ENCODE measurements at places on chromosomes 2 and 18.

DNA sequence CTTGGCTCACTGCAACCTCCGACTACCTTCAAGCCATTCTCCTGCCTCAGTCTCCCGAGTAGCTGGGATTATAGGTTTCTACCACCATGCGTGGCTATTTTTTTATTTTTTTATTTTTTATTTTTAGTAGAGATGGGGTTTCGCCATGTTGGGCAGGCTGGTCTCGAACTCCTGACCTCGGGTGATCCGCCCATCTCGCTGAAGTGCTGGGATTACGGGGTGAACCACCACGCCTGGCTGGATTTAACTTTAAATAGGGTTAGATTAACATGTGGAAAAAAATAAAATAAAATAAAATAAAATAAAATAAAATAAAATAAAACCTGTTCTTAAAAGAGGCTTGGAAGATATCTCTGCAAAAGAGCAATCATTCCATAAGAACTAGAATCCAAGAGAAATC lies 170.9 kb downstream of the XIRP2 start:
- DNase-seq = no peak

- DNase-seq = no peak
These were observed 23.3 kb upstream of the IL1RN start for GRCh38 chr2:113104054-113104611.

DNA sequence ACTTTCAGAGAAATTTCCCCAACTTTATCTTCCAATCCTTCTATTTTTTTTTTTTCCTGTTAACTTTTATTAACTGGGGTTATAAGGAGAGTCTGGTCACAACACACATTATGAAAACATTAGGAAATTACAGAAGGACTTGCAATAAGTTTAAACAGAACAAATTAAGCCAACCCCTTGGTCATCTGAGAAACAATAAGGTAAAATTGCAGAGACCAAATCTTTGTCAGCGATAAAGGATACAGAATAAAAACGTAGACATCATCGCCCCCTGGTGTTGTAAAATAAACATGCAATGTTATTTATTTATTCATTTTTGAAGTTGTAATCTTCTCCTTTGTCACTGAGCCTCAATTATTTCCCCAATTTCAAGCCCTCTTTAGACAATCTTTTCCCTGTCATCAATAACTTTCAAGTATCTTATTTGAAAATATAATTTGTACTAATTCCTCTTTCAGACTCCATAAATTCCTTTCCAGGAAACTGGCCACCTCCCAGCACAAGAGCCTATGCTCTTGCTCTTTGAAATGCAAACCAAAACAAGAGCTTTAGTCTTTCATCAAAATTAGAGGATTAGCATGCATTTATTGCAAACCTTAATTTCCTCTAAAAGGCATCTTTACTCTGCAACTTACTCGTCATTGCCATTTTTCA lies 19.5 kb downstream of the G6PC2 start:
- no peak for DNase-seq

DNA sequence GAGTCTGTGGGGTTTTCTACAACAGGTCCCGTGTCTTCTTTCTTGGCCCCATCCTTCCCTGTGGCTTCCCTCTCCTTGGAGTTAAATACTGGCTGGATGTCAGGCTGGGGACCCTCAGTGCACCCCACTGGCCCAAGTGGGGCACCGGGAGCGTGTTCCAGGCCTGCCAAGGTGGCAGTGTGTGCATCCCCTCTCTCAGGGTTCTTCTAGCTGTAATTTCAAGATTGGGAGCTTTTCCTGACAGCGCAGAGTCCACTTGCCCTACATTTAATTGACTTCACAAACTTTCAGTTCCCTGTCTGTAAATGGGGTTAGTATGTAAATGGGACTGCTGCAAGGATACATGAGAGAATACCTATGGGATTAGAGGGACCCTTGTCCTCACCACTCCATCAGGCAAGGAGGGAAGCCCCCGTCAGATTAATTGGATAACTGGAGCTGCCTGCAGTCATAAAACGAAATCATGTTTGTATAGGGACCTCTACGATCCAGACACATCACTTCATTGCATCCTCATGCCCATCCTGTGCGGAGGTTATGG lies 66.6 kb downstream of the IL1R2 start:
- DNase-seq = no peak

DNA sequence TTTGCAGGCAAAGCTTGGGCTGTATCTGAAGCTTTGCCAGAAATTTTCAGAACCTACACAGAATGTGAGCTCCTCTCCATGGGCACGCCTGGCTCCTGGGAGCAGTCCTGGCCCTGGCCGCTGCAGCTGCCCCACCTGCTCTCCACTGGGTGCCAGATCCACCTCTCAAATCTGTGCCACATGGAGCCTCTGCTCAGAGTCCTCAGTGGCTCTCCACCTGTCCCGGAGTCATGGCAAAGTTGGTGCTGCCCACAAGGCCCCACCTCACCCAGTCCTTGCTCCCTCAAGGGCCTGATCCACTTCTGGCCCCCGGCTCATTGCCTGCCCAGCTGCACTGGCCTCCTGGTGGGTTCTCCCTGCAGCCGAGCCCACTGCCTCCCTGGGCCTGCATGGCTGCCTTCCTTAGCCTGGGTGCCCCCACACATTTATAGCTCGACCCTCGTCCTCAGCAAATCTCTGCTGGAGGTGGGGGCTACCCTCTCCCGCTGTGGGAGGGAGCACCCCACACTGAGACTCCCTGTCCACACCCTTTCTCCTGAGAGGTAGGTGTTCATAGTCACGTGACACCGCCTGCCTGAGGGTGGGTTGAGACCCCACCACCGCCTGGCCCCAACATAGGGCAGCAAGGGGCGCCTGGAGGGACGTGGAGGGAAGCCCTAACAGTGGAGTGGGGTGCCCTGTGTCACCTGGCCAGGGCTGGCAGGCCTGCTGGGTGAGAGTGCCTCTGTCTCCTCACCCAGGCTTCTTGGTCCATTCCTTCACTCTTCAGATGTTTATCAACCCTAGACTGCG lies 224.1 kb downstream of the SH3RF3 start:
- no peak for DNase-seq

DNA sequence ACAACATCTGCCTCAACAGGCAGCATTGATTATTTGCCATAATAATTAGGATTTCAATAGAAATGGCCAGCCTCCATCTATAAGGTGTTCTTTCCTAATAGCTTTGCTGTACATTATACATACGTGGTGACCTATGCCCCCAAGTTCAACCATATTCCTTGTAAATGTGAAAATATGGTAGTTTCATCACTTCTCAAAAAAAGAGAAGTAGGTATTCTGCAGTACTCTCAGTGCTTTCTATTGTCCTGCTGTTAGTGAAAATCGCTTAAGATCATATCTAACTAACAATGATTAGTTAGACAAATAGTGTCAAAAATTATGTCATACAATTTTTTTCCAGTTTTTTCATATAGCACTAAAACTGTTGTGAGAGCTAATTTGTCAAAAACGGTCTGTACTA lies 79.6 kb downstream of the SLC4A10 start:
- no peak for DNase-seq

DNA sequence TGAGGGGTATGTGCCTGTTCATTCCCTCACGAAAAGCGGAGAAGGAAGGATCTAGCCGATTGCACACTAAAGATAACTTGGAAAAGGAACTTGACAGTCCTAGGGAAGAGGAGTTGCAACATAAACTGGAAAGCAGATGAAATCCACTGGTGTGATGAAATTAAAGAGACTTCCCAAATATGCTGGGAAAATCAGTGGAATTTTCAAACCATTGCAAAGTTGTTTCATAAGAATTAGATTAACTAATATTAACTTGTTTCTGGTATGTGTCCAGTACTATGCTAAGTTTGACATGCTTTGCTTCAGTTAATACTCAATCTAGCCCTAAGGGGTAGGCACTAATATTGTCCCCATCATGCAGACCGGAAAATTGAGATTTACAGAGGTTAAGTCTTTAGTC lies 222.7 kb downstream of the IKZF2 start:
- no peak for DNase-seq

DNA sequence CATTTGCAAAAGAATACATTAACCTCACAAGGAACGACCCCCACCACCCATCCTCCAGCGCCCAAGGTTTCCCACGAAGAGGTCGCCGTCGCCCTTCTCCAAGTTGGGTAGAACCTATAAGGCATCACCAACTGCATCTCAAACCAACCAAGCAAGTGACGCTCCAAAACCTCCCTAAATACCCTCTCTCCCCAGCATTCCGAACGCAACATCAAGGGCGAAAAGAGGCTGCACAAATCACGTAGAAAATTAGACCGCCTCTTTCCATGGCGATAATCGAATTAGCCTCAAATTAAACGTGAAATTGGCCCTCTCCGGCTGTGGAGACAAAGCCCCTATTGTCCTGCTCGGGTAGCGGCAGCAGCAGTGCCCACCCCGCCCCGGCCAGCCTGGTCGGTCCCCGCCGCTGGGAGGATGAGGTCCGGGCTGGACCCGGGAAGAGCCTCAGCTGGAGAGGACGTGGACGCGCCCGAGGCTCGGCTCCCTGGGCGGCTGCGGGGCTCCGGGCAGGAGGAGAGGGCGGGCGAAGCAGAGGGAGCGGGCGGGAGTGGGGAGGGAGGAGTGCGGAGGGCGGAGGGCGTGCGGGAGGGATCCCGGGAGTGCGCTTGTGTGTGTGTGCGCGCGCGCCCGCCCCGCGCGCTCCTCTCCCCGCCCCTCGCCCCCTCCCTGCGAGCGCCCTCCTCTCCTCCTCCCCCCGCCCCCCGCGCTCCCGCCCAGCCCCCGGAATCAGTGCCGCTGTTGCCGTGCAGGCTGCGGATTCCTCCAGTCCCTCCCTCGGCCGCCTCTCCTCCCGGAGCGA lies at the start of gene SPTBN1:
Gene SPTBN1 (plus strand): TSS at position 765 of the 799 bp plus-strand sequence. CDS start 70,092 bp downstream, outside the sequence.
- DNase-seq = peak; percentile 98

- peak; percentile 1 for DNase-seq
These were observed 118.2 kb upstream of the IL1R2 start for GRCh38 chr2:101873543-101873942.

DNA sequence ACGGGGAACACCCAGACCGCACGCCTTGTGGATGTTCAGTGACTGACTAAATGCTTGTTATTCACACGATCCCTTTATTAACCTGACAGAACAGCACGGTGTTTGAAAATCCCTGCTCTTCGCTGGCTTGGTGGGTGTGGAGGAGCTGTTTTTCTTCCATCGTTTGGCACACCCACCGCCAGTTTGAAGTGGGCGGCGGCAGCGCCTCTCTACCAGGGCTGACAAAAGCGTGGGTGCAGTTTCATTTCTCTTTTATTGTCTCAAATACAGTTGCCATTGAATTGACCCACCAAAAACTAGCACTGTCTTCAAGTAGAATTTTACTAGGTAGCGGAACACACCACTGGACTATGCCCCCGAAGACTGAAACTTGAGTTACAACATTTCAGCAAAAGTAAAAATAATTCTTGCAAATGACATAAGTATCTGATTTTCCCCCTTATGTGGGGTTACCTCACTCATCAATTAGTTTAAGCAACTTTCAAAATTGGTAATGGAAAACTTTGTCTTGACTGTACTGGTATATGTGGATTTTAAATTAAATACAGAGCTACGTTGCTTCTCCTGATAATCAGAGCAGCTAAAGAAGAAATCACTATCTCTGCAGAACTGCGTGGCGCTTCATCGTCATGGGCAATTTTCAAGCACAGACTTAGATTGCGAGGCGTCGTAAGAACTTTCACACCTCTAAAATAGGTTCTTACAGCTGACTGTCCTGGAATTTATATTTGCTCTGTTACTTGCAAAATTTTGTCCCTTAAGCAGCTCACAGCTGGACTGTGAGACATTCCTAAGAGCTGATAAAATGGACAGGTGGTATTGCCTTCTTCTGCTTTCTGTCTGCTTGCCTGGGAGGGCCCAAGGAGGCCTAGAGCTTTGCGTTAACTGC lies 60.9 kb downstream of the LDLRAD4 start:
- DNase-seq = no peak

- no peak for DNase-seq
These were observed 287.9 kb downstream of the ETAA1 start for GRCh38 chr2:67684991-67685390.

All from SHP77 (cell line).